ENCODE measurements at places on chromosomes 2 and 18. TPM values are rescaled to one million over a fixed set of nuclear protein-coding genes. Genes with fewer than 3 reads are reported as not detected.

The TDRD15 gene
- not detected for total RNA-seq

The CPS1 gene
- 3.1 TPM for total RNA-seq

DNA sequence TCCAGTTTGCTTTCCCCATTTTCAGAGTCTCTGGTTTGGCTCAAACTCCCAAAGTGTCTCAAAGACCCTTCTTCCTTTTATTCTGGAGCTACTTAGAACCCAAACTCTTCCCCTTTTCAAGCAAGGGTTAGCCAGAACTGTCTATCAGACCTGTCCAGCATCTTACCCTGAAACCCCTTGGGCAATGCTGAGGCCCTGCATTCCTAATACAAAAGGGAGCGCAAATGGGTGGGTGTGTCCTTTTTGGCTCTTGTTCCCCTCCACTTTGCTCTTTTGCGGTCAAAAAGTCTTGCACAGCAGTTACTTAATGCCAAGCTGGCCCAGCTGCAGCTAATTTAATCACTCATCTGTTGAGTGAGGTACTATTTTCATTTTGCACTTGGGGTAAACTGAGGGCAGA lies 231.2 kb upstream of the FOSL2 start:
- no peak for DNase-seq

DNA sequence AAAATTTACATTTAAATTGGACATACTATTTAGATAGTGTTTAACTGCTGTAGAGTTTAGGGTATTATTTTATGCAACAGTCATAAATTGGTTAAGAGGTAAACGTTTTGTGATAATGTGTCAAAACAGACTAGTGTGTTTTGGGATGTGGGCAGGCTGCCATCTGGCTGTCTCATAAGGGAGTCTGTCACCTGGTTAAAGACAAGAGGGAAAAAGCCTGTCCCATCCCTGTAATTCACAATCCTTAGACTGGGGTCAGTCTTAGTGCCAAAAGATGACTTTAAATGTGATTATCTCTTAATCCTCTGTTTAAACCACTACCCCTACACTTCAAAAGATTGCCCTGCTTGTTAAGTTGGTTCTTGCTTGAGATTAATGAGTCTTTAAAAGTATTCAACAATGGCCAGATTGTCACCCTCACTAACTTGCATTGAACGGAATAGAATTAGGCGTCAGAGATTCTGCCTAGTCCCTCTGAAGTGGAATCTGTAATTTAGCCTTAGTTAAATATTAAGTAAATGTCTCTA lies 59.2 kb downstream of the SGPP2 start:
- DNase-seq = no peak

DNA sequence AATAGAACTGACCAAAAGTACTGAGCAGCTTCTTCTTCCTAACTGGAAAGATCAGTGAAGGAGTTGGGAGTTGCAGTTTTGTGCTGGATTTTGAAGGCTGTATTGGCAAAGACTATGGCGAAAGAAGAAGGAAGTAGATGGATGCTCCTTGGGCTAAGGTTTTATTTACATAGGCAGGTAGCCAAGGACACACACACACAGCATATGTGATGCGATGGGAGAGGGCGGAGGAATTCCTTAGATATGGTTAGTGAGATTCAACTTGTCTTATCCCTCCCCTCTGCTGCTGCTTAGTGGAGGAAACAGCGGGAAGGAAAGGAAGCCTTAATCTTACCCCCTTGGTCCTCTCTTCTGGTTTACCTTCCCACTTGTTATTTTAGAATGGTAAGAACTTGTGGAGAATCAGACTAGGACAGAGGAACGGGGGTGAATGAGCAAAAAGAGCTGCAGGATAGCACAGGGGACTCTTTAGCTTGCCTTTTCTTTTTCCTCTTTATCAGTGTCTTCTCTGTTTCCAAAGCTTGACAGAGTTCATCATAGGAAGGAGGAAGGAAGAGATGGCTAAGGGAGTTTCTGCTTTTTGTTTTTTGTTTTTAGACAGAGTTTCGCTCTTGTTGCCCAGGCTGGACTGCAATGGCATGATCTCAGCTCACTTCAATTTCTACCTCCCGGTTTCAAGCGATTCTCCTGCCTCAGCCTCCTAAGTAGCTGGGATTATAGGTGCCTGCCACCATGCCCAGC lies 87.9 kb downstream of the OSBPL6 start:
- DNase-seq = no peak

DNA sequence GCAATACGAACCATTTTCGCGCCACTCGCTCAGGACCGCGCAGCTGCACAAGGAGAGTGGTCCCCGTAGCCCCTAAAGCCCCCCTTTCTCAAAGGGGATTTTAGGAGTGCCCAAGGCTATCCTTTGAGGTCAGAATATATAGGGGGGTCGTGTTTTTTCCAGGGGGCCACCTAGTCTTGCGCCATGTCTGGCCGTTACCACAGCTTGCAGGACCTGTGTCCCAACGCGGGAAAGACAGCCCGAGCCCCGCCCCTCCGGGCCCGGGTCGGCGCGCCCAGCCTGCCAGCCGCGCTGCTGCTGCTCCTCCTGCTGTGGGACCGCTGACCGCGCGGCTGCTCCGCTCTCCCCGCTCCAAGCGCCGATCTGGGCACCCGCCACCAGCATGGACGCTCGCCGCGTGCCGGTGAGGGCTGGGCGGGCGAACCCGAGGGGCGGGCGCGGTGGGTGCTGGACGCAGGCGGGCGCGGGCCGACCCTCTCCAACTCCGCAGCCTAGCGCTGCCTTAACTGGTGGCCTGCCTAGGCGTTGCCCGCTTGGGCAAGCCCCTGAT lies at the start of gene CDCA7:
CDCA7 (plus strand) TSS at position 291 of the 550 bp plus-strand sequence; CDS start at position 383, 92 bp downstream.
- DNase-seq = peak; percentile 81

- no peak for DNase-seq
Measured at GRCh38 chr2:211931314-211931713, 607.3 kb downstream of the ERBB4 start.

- DNase-seq = no peak
Measured at GRCh38 chr2:71586471-71586870, 133.1 kb downstream of the DYSF start.

- no peak for DNase-seq
Measured at GRCh38 chr18:10349561-10349960, 104.9 kb upstream of the APCDD1 start.

DNA sequence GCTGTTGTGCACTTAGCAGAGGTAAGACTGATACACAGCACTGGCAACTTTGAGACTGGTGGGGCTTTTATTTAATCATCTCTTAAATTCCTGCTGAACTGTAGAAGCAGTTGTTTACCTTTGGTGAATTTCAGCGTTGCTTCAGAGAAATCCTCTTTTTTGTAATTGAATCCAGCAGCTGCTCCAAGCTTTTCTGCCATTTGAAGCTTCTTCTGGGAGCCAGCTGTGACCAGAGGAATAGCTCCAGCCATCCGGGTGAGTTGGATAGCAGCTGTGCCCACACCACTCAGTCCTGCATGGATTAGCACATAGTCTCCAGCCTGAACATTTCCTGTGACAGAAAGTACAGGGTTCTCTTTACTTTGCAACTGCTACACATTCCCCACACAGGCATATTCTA lies 3.9 kb downstream of the TP53I3 start:
- no peak for DNase-seq

- DNase-seq = no peak
Measured at GRCh38 chr2:180763263-180763989, 217.0 kb upstream of the UBE2E3 start.

Measured in upper lobe of right lung (tissue), 1 donor.